ENCODE measurements at places on chromosomes 1 and 21. TPM values are rescaled to one million over a fixed set of nuclear protein-coding genes. Genes with fewer than 3 reads are reported as not detected.

CCDC185 gene
- total RNA-seq = not detected

TNFRSF25 gene
- total RNA-seq = 7.3 TPM

ST6GALNAC3 gene
- under 0.01 TPM for total RNA-seq

DNA sequence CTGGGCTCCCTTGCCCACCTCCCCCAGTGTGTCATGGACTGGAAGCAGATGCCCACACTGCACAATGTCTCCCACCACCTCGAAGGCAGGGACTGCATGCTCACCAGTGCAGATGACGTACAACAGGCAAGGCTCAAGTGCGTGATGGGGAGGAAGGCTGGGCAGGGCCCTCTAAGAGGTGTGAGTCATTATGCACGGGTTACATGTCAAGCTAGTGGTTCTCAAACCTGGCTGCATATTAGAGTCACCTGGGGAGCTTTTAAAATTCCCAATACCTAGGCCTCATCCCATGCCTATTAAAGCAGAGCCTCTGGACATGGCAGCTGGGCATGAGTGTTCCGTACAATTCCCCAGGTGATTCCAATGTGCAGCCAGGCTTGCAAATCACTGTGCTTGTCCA, 137.9 kb upstream of the NGF start:
- no peak for DNase-seq

GRCh38 chr1:99229122-99229521, 35.2 kb upstream of the PLPPR4 start:
- no peak for DNase-seq

GRCh38 chr1:6868660-6869380, 83.6 kb downstream of the CAMTA1 start:
- DNase-seq = no peak

DNA sequence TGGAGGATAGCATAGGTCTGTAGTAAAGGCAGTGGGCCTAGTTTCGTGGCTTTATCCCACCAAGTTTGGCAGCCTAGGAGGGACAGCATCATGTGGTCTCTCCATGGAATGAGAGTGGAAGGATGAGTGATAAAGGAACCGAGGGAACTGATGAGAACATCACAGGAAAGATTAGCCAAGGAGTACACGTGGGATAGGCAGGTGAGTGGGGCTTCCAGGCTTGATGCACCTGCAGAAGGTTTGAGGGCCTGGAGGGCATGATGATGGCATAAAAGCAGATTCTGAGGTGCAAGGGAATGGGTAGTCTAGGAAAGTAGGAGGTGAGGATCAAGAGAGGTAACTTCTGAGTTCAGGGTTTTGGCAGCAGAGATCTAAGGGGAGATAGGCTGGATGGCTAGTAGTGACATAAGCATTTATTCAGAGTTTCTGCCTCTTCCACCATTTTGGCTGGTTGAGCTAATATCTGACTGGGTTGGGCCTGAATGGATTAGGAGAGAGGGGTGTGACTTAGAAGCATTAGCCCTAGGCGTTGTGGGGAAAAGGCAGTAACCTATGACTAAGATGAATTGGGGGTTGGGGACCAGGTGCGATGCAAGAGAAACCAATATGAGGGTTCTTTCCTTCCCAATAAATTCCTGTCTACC, 9.1 kb downstream of the PTGFRN start:
- DNase-seq = no peak

- no peak for DNase-seq
Measured at GRCh38 chr1:54869173-54869851, 17.7 kb downstream of the DHCR24 start.

DNA sequence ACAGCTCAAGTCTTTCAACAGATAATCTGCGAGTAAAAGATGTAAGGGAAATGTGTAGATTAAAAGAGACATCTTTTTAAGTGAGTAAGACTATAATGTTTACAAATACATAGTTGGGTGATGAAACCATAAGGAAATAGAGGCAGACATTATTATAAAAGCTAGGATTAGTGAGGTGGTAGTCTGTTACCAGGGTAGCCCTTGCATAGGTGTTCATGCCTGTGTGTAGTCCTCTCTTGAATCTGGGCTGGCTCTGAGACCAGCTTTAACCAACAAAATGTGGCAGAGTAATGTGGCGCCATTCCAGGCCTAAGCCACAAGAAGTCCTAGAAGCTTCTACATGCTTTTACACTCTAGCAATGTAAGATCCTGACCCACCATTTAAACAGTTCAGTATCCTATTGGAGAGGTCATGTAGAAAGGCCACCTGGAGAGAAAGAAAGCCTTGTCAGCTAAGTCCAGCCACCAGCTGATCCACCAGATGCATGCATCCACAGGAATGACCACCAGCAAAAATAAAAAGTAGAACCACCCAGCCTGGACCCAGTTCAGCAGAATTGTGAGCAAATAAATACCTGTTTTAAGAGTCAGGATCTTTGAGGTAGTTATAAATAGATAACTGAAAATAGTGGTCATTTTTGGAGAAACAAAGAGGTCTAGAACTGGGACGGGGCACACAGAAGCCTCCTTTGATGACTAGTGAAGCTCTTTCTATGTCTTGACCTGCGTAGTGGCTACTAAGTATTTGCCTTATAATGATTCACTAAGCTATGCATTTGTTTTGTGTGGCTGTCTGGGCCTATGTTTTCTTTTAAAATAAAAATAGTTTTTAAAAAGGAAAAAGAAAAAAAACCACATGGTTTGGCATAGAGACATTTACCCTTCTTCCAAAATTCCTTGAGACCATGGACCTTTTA, 8.1 kb downstream of the NIBAN1 start:
- no peak for DNase-seq

All from hematopoietic multipotent progenitor cell (in vitro differentiated cells).